ENCODE measurements at places on chromosomes 11 and 22. TPM values are rescaled to one million over a fixed set of nuclear protein-coding genes. Genes with fewer than 3 reads are reported as not detected.
A peak's percentile ranks its signal among the peaks of the same experiment; 100 is the strongest.

Gene MYO7A
- polyA plus RNA-seq: 0.03 TPM

Gene RAG2
- polyA plus RNA-seq: not detected

- no peaks in the 10 kb centered on the region for H3K27me3 ChIP-seq
- peaks cover 12% of the 10 kb centered on the region for H3K4me1 ChIP-seq
- H3K36me3 ChIP-seq: no peaks in the 10 kb centered on the region
- no peak overlapping the region for H3K4me3 ChIP-seq
- H3K27ac ChIP-seq: no peak overlapping the region
These were observed 1.6 kb upstream of the QSER1 start for GRCh38 chr11:32890843-32891656.

GRCh38 chr22:38026130-38027111 is 30.8 kb upstream of the PICK1 start:
- H3K4me1 ChIP-seq: no peaks in the 10 kb centered on the region
- H3K4me3 ChIP-seq: no peak overlapping the region
- DNase-seq: no peak
- H3K36me3 ChIP-seq: no peaks in the 10 kb centered on the region
- H3K27ac ChIP-seq: no peak overlapping the region
- no peaks in the 10 kb centered on the region for H3K27me3 ChIP-seq

GRCh38 chr11:17244046-17244445 is 32.5 kb upstream of the NUCB2 start:
- no peaks in the 10 kb centered on the region for H3K27me3 ChIP-seq
- H3K4me3 ChIP-seq: no peak overlapping the region
- no peak for DNase-seq
- no peaks in the 10 kb centered on the region for H3K36me3 ChIP-seq
- H3K4me1 ChIP-seq: no peaks in the 10 kb centered on the region
- no peak overlapping the region for H3K27ac ChIP-seq

Gene RIMBP3C
- 0.22 TPM for polyA plus RNA-seq

DNA sequence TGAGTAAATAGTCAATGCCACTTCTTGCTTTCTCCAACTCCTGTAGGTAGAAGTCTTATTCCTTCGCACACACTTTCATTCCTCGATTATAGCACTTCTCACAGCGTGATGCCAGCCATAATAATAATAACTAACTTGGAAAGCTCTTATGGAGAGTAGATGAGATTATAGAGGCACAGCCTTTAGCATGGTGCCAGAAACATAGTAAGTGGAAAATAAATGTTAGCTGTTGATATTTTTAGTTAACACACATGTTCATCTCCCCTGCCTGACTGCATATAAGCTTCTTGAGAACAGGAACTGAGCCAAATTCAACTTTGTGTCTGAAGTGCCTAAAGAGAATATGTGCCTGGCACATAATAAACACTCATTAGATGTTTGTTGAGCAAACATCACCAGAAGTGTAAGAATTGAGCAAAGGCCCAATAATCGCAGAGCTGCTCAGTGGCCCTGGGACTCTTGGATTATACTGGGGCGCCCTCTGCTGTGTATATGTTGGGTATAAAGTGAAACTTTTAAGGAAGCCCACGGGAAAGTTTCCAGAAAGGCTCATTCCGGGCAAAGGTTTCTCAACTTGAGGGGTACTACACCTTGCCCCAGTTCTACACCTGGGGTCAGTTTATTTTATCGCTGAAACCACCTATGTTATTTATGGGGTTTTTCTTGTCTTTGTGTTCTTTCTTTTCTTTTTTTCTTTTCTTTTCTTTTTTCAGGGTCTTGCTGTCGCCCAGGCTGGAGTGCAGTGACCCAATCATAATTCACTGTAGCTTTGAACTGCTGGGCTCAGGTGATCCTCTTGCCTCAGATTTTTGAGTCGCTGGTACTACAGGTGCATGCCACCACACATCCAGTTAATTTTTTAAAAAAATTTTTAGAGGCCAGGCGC is 22.3 kb downstream of the SLN start:
- no peaks in the 10 kb centered on the region for H3K4me1 ChIP-seq
- no peak overlapping the region for H3K4me3 ChIP-seq
- H3K27me3 ChIP-seq: no peaks in the 10 kb centered on the region
- DNase-seq: peak; percentile 63

DNA sequence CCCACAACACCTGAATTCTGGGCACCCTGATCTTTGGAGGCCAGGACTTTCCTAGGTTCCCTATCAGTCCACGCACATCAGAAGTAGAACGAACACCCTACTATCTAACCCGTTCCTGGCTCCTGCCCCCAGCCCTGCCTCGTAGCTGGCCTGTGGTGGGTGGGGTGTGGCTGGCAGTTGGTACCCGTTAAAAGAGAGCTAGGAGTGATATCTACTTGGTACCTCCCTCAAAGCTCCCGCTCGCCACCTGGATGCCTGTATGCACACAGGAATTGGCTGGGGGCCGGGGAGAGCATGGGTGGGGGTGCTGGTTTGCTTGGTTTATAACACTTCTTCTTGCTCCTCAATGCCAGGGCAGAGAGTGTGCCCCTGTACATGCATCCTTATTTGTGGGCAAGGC is 14.0 kb upstream of the NECTIN1 start:
- H3K36me3 ChIP-seq: no peaks in the 10 kb centered on the region
- DNase-seq: no peak
- H3K4me3 ChIP-seq: peak overlapping the region; percentile 41
- peaks cover 21% of the 10 kb centered on the region for H3K4me1 ChIP-seq
- H3K27ac ChIP-seq: no peak overlapping the region

DNA sequence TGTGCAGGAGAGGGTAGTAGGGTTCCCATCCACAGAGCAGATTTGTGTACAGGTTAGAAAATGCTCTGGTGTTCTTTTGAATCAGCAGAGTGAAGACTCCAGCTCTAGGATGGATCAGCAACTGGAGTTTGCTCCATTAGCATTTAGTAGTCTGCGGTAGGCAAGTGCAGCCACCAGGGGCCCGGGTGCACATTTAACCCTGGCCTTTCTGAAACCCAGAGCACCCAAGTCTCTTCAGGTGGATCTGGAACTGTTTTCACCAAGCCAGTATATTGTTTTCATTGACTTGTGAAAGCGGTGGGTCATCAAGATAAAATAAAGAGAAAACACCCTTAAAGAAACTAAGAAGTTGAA is 100.8 kb upstream of the CLPB start:
- no peak overlapping the region for H3K4me3 ChIP-seq
- DNase-seq: no peak
- H3K4me1 ChIP-seq: no peaks in the 10 kb centered on the region
- H3K36me3 ChIP-seq: no peaks in the 10 kb centered on the region

- H3K4me1 ChIP-seq: no peaks in the 10 kb centered on the region
- no peak overlapping the region for H3K4me3 ChIP-seq
- H3K27ac ChIP-seq: no peak overlapping the region
- no peak for DNase-seq
- H3K27me3 ChIP-seq: no peaks in the 10 kb centered on the region
These were observed 19.7 kb downstream of the DKK3 start for GRCh38 chr11:11988681-11989261.

Gene GGTLC2
- not detected for polyA plus RNA-seq

Gene COPB1
- 32.0 TPM for polyA plus RNA-seq

Gene HBG2
- 0.89 TPM for polyA plus RNA-seq

DNA sequence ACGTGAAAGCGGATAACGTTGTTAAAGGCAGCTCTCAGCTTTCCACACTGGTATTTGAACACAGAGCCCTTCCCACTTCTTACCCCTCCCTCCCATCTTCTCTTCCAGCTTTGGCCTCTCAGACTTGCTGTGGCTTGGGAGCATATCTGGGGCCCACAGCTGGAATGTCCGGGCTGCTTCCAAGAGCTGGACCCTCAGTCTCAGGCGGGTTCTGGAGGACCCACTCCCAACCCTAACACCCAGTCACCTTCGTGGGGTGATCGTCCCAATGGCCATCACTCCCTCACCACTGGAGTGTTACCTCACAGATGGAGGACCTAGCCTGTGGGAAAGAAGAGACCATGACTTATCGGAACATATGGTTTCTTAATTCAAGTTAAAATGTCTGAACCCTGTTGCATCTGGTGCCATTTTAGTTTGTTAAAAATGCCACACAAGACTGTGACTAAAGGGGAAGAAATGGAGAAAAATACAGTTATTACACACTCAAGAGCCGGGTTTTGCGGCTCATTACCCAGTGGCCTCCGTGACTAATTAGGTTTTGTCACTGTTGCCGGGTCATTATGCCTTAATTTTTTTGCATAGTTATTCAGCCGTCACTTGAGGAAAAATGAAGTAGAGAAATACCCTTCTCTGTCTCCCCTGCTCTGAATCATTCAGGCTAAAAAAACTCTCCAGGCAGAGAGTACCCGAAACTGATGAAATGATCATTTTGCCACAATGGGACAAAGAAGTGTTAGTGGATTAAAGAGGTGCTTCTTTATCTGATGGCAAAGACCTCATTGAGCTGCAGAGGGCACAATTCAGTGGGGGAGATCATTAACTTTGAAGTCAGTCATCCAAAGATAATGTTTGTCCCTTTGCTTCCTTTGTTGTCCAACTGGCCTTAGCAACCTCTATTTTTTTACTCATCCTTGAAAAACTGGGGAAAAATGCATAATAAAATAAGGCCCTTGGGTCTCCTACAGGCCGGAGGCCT is 87.2 kb upstream of the HTATIP2 start:
- no peaks in the 10 kb centered on the region for H3K4me1 ChIP-seq
- DNase-seq: no peak
- H3K27ac ChIP-seq: no peak overlapping the region
- no peak overlapping the region for H3K4me3 ChIP-seq
- H3K36me3 ChIP-seq: no peaks in the 10 kb centered on the region
- no peaks in the 10 kb centered on the region for H3K27me3 ChIP-seq

GRCh38 chr11:8251616-8252295 is 11.9 kb downstream of the LMO1 start:
- H3K36me3 ChIP-seq: no peaks in the 10 kb centered on the region
- no peak for DNase-seq
- H3K4me1 ChIP-seq: no peaks in the 10 kb centered on the region
- no peak overlapping the region for H3K4me3 ChIP-seq

DNA sequence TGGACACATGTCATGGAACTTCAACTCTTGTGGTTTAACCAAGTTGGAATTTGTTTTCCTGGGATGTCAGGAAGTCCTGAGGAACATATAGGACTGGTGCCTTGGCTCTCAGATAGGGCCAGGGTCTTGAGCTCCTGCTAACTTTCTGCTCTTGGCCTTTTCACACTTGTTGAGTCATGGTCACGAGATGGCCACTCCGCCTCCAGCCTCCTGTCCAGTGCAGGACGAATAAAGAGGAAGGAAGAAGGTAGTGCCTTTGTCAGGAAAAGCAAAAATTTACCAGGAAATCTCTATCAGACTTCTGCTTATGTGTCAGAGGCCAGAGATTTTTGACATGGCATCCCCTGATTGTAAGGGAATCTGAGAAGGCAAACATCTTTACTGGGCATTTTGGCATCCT is 89.1 kb upstream of the ARHGAP20 start:
- H3K4me3 ChIP-seq: no peak overlapping the region
- H3K27ac ChIP-seq: no peak overlapping the region
- no peaks in the 10 kb centered on the region for H3K36me3 ChIP-seq
- peaks cover 14% of the 10 kb centered on the region for H3K4me1 ChIP-seq
- no peaks in the 10 kb centered on the region for H3K27me3 ChIP-seq

Gene MRGPRE
- polyA plus RNA-seq: not detected

- DNase-seq: no peak
- H3K4me1 ChIP-seq: no peaks in the 10 kb centered on the region
- no peaks in the 10 kb centered on the region for H3K36me3 ChIP-seq
- H3K27me3 ChIP-seq: no peaks in the 10 kb centered on the region
- no peak overlapping the region for H3K27ac ChIP-seq
- H3K4me3 ChIP-seq: no peak overlapping the region
These were observed 552.4 kb upstream of the ANO5 start for GRCh38 chr11:21640491-21640890.
